ENCODE measurements at places on chromosomes 3 and 15.
A peak's percentile ranks its signal among the peaks of the same experiment; 100 is the strongest.

GRCh38 chr3:89925976-89926375 lies 818.6 kb downstream of the EPHA3 start:
- no peak for DNase-seq

DNA sequence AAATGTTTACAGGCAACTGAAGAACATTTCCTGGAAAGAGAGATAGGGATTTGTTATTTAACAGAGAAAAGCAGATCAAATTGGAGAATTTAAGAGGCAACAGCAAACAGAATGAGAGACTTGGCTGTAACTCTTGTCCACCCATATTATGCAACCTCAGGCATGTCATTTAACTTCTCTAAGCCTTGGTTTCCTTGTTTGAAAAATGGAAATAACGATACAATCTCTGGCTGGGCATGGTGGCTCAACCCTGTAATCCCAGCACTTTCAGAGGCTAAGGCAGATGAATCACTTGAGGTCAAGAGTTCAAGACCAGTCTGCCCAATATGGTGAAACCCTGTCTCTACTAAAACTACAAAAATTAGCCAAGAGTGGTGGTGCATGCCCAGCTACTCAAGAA lies 23.7 kb downstream of the ARRDC4 start:
- DNase-seq = no peak

- DNase-seq = no peak
These were observed 218.2 kb downstream of the P3H2 start for GRCh38 chr3:189902230-189903186.

- DNase-seq = no peak
These were observed 27.7 kb downstream of the TIPIN start for GRCh38 chr15:66328771-66329170.

GRCh38 chr3:30124435-30125370 lies 481.7 kb upstream of the TGFBR2 start:
- DNase-seq = no peak

DNA sequence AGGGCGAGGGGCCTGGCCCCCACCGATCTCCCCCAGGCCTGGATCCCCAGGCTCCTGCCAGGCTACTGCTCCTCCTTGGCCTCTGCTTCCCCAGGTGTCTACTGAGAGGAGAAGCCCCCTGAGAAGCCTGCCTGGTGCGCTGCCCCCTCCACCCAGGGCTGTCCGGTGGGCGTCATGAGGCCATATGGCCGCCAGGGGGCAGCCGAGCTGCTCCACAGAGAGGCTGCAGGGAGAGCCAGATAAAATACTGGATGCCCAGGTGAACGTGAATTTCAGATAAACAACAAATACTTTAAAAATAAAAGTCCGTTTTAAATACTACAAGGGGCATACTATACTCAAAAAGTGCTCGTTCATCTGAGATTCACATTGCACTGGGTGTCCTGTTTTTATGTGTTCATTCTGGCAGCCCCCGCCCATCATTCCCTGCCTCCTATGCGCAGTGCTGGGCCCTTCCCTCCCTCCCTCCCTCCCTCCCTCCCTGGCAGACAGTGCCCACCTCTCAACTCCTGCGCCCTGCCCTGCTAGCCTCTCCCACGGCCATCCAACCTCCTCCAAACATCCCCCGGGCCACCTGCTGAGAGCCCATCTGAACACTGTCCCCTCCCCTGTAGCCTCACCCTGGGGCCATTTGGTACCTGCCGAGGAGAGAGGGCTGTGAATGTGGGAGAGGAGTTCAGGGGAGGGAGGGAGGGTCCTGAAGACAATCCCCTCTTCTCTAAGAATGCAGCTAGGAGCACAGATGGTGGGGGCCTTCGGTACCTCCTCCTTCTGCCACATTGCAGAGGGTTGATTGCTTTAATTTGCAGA lies 29.6 kb downstream of the PSTPIP1 start:
- peak; percentile 68 for DNase-seq

Measured in stimulated activated CD4-positive, alpha-beta T cell treated with anti-CD3 and anti-CD28 coated beads, Interleukin-2, amount 100 ng/mL, for 48 hours (primary cell).